ENCODE measurements at places on chromosomes 1 and 21.

DNA sequence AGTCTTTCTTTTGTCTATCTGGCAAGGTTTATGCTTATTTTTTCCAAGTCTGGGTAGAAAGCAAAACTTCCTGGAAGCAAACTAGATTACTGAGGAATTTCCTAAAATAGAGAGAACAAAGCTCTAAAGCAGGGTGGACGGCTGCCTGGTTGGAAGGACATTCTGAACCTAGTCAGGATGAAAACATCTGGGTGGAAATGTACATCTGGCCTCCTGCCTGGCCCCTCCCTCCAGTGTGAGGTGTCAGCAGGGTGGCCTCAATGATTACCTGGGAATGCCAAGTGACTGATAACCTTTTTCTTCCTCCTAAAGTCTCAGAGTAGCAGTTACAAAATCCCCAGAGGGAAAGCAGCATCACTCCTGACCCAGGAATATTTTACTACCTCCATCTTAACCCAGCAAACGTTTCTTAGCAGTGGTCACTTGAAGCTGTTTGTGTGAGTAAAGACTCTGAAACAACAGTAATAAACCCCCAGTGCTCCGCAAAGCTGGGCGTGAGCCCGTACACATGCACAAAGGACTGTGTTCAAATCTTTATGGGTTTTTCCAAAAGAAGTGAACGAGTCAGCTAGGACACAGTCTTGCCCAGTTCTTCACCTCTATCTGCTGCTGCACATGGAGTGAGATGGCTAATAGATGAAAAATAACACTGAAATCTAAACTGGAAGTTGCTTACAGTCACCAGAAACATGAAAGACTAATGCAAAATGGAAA is 18.9 kb downstream of the ANGPTL7 start:
- DNase-seq, result no peak

GRCh38 chr21:41678924-41679318 is 87.9 kb downstream of the RIPK4 start:
- peak; percentile 66 for DNase-seq

DNA sequence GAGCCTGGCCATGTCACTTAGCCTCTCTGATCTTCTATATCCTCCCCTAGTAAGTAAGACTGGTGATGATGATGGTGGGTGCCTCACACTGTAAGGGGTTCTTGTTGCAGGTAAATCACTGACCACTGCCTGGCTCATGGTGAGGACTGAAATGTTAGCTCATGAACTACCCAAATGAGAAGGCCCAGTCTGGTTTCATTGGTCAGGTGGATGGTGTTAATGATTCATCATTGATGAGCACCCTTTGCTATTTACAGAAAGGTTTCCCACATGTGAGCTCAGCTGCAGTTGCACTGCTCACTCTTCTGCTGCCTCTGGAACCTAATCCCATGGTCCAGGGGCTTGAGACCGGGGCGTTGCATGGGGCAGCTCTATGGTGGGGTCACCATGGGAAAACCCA is 417.7 kb downstream of the PRDM2 start:
- DNase-seq, result no peak

- DNase-seq, result no peak
These were observed 10.1 kb downstream of the PADI1 start for GRCh38 chr1:17214876-17215544.

DNA sequence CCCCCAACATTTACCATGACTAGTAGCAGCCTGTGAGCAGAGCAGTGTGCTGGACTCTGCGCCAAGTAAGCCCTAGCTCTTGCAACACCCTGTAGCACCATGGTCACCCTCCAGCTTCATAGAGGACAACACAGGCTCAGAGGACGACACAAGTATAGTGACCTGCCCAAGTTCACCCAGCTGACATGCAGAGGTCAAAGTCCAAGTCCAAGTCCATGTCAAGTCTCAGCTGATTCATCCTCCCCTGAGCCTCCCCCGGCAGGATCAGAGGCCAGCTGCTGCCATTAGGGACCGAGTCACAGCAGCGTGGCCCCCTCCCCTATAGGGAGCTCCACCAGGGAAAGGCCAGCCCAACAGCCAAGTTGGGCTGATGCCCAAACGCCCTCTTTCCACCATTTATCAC is 15.9 kb downstream of the SDC3 start:
- no peak for DNase-seq

DNA sequence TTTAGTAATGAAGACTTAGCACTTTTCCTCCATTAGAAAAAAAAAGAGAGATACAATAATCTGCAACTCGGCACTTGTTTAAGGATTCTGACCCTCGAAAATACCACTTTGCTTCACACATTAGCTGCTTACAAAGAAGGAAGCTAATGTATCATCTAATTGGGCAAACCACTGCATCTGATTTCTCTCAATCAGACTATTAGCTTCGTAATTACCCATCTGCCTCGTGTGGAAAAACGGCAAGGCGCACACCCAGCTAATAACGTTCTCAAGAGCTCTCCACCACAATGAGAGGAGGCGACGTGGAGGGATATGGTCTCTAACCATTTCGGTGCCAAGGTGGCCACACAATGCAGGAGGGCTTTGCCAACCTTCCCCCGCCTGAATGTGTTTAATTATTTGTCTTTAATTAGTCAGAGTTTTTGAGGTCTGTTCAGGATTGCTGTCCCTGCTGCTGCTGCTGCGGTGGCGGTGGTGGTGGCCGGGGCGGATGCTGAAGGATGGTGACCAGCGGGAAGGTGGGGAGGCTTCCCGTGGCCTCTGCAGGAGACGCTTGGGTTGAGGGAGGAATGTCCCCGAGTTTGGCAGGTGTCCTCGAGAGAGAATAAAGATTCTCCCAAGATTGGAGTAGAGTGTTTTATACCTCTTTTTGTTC is 374.5 kb downstream of the RPS6KC1 start:
- DNase-seq, result peak; percentile 95

- DNase-seq, result no peak
These were observed 331.3 kb upstream of the SNX7 start for GRCh38 chr1:98330224-98330623.

- DNase-seq, result no peak
These were observed 98.8 kb downstream of the RASAL2 start for GRCh38 chr1:178192686-178193085.

DNA sequence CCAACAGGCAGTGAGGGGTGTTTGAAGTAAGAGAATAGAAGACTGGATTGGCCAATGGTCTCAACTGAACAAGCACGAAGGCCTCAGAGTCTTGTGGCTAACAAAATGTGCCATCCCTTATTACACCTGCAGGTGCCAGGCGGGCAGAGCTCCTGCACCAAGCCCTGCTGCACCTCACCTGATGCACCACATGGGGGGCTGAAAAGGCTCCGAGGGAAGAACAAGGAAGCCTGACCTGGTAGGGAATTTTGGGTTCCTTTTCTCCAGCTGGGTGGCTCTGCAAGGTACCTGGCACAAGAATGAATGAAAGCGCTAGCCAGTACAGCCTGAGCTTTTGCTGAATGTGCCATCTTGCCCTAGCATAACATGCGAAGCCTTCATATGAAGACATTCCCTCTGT is 9.7 kb downstream of the HSD3B1 start:
- no peak for DNase-seq

DNA sequence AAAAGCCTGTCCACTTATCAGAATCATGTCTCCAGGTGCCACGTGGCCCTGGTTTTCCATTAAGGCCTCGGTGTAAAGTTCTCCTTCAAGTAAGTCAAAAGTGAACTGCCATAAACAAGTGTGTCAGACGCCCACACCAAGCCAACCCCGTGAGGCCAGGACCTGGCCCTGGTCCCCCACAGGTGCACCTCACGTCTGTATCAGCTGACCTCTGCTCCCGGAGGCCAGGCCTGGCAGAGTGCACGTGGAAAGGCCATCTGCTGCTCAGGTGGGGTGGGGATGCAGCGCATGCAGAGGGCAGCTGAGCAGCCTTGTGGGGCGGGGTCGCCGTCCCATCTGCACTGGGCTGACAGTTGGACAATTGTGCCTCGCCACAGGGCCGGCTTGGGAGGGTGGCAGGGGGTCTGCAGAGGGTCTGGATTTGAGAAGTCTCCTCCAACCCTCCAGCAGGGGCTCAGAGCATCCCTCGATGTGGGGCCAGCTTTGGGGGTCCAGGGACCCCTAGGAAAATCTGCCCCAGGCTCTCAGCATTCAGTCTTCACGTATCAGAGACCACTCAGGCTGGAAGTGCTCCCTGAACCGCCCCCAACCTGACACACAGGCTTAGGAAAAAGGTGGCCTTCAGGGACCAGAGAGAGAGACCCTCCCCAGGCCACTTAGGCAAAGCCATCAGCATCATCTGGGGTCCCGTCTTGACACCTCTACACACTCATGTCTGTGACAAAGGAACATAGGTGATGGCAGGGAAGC is 3.0 kb downstream of the SLC19A1 start:
- no peak for DNase-seq

DNA sequence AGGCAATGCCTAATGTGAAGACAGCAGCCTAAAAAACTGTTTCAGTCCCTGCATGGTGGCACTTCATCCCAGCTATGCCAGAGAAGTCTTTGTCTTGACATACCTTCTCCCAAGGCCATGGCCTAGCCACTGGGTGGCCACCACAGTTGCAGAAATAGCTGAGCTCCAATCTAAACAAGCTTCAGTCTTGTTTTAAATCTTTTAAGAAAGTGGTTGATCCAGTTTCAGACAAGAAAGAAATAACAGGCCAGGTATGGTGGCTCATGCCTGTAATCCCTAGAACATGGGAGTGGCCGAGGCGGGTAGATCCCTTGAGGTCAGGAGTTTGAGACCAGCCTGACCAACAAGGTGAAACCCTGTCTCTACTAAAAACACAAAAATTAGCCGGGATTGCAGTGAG is 600.0 kb upstream of the PLXNA2 start:
- no peak for DNase-seq

DNA sequence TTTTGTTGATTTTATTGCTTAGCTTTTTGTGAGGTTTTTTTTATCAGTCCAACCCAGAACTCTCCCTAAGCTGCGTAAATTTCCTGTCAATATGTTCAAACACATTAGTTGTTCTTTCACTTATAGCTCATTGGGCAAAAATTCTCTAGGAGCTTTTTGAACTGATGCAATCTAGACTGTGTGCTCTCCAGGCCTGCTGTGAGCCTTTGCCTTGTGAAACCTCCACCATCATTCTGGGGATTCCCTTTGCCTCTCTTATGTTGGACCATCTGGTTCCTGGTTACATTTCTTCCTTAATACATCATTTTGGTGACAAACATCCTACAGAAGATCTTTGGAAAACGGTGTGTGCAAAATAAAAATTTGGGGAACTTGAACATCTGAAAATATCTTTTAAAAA is 247.2 kb downstream of the LRRC7 start:
- no peak for DNase-seq

DNA sequence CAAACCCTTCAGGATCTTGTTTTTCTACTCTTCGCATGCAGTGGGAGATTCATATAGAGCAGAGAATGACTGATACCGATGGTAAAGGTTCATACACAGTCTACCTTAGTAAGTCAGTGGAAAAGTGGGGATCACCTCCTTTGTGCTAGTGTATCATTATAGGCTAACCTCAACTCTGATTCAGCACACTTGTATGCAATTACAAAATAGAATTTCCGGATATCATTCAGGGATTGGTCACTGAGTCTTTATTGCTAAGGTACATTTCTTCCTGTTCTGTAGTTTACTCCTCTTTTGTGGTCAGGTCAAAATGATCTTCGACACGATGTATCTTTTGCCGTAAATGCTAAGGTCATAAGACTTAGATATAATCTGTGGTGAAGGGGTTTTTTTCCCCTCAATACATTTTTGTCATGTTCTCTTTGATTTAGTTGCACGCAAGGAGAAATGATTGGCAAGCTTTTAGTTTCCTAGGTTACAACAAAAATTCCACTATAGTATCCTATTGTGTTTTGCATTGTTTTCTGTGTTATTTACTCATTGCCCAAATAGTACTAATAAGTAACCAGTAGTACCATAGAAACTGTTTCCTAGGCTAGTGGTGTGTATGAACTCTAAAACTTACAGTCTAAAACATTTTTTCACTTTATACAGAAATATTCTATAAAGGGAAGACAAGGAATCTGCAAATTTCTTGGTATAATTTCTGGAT is 35.7 kb upstream of the PLA2G4A start:
- no peak for DNase-seq

GRCh38 chr1:244919320-244920282 is 55.3 kb upstream of the HNRNPU start:
- no peak for DNase-seq

DNA sequence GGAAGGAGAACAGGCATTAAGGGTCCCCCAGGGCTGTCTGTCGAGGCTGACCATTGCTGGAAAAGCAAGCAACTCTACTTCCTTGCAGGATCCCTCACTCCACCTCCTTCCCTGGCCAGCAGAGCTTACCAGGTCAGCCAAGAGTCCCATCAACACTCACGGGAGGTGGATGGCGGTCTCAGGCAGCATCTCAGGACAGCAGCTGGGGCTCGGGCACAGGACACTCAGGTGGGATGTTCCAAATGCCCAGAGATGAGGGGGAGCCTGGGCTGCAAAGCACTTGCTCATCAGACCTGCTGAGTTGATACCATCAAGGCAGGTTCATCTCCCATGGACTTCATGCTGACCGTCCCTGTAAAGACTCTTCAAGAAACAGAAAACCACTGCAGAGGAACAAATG is 559.8 kb downstream of the NPHP4 start:
- DNase-seq, result no peak

DNA sequence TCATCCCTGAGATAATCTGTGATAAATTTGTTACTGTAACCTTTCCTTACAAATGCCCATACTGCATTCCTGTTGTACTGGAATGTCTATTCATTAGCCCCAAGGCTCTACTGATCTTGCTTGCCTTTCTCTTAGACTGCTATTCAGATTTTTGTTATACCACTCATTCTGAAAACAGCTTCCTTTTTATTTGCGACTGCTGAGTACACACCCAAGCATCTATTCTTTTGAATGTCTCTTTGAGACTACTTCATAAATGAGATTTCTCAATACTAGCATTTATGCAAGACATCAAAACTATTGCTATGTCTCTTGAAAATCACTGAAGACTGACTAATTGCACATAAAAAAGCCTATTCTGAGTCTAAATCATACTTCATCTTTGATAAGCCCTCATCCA is 38.6 kb downstream of the DENND1B start:
- no peak for DNase-seq

GRCh38 chr1:172726740-172727139 is 67.8 kb downstream of the FASLG start:
- DNase-seq, result no peak

- DNase-seq, result no peak
These were observed 120.2 kb downstream of the PLD5 start for GRCh38 chr1:242404296-242404695.

- DNase-seq, result no peak
These were observed 1111.7 kb upstream of the B3GALT2 start for GRCh38 chr1:194298007-194298598.

DNA sequence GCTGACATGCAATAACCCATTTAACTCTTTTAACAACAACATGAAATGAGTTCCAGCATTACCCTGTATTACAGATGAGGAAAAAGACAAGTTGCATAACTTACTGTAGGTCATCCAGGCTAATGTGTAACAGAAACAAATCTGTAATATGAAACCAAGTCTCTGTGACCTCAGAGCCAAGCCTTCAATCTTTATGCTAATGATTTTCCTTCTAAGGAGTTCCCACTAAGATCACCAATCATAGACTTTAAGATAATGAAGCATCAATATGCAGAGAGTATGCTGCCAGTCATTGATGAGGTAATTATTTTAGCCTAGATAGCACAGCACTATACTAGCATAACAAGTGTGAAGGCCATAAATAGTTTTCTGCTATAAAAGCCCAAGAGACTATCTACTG is 35.6 kb upstream of the RNPC3 start:
- DNase-seq, result no peak

All from NCI-H1105 treated with DMSO at 0.1 percent for 48 hours (cell line).